ENCODE measurements at places on chromosomes 13 and 19.

GRCh38 chr13:113161433-113161832 lies 3.0 kb downstream of the PROZ start:
- no peak for DNase-seq

DNA sequence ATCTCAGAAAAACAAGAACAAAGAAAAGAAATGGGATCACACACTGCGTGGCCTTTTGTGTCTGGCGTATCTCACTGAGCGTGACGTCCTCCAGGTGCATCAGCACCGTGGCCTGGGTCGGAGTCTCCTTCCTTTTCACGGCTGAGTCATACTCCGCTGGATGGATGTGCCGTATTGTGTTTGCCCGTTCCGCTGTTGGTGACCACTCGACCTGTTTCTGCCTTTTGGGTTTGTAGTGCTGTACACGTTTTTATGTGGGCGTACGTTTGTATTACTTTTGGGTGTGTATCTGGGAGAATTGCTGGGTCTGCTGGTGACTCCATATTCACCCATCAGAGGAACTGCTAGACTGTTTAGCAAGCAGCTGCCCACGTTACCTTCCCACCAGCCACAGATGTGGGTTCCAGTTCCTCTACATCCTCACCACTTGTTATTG lies 11.4 kb downstream of the ARID3A start:
- no peak for DNase-seq

DNA sequence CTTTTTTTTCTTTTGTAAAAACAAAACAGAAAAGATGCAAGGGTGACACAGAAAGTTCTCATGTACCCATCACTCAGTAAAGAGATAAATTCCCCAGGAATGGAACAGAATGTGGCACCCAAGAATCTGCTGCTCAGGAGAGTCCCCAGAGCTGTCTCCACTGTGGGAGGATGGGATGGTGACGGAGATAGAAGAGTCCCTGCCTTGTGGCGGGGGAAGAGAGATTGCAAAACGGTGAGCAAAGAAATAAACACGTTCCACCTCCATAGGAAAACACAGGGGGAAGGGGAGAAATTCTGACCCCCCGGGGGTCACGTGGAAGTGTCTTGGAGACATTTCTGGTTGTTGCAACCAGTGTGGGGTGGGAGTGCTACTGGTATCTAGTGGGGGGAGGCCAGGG lies 76.4 kb downstream of the INSR start:
- no peak for DNase-seq

- DNase-seq: peak; percentile 65
Measured at GRCh38 chr19:58385891-58386575, 1.0 kb upstream of the RPS5 start.

DNA sequence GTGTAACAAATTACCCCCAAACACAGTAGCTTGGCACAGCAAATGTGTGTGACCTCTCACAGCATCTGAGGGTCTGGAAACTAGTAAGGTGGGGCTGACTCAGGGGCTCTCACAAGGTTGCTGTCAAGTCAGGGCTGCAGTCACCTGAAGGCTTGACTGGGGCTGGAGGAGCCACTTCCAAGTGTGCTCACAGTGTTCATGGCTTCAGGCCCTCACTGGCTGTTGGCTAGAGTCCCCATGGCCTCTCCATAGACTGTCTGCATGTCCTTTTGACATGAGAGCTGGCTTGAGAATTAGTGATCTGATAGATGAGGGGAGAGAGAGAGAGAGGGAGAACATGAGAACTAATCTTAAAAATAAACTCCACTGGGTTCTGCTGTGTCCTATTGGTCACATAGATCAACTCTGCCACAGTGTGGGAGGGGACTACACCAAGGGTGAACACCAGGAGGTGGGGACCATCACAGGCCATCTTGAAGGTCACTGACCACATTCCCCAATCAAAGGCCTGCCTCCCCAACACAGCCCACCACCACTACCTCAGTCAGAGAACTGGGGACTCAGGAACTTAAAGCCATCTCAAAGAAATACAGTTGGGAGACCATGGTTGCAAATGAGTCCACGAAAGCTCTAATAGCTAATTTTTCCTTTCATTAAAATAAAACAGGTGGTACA lies 38.2 kb upstream of the KATNAL1 start:
- no peak for DNase-seq

DNA sequence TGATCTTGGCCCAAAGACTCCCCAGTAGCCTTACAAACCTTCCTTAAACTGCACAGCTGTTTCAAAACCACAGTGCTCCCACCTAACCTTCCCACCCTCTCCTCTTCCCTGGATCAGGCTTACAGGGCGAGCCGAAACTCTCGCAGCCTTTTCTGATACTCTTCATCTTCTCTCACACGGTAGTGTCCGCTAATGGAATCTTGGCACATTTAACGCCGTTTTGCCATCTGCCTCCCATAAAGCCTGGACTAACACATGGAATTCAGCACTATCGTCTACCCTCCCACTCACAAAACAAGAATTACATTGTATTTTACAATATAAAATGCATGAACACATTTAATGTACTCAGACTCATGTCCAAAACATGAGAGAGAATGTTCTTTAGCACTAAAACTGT lies 135.9 kb downstream of the RAP2A start:
- DNase-seq: no peak
